ENCODE measurements at places on chromosomes 16 and 17. TPM values are rescaled to one million over a fixed set of nuclear protein-coding genes. Genes with fewer than 3 reads are reported as not detected.

GRCh38 chr17:14776791-14777190 is 475.9 kb downstream of the HS3ST3B1 start:
- H3K27me3 ChIP-seq: no peaks in the 10 kb centered on the region
- H3K4me3 ChIP-seq: no peak overlapping the region
- H3K27ac ChIP-seq: no peak overlapping the region
- peaks cover 5% of the 10 kb centered on the region for H3K36me3 ChIP-seq
- peaks cover 17% of the 10 kb centered on the region for H3K4me1 ChIP-seq

GRCh38 chr17:5711344-5711743 is 127.0 kb upstream of the NLRP1 start:
- no peaks in the 10 kb centered on the region for H3K36me3 ChIP-seq
- H3K4me3 ChIP-seq: no peak overlapping the region
- H3K27me3 ChIP-seq: no peaks in the 10 kb centered on the region

GRCh38 chr17:2909175-2909845 is 113.1 kb downstream of the RAP1GAP2 start:
- H3K27ac ChIP-seq: no peak overlapping the region
- no peak overlapping the region for H3K4me3 ChIP-seq
- no peak for DNase-seq
- no peaks in the 10 kb centered on the region for H3K27me3 ChIP-seq

- H3K27ac ChIP-seq: no peak overlapping the region
- H3K27me3 ChIP-seq: no peaks in the 10 kb centered on the region
- H3K36me3 ChIP-seq: no peaks in the 10 kb centered on the region
- H3K4me1 ChIP-seq: peaks cover 3% of the 10 kb centered on the region
- no peak for DNase-seq
Measured at GRCh38 chr17:44837196-44837595, 7.1 kb upstream of the GJC1 start.

The WNT3 gene
- 22.7 TPM for total RNA-seq

The NRN1L gene
- total RNA-seq: 2.7 TPM
